ENCODE measurements at places on chromosomes 6 and 20.

DNA sequence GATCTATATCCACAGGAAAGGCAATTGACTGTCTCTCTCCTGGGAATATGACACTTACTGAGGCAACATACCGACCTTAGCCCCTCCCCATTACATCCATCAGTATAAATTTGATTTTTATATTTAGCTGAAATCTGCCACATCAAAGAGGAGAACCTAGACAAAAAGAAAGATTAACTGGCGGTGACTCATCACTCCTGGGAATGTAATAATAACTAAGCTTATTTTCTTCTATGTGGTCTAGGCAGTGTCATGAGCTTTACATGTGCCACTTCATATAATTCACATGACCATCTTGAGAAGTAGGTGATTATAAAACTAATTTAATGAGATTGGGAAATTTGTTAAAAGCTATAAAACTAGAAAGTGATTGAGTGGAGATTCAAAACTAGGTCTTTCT is 520.0 kb upstream of the HS3ST5 start:
- DNase-seq: no peak

- no peak for DNase-seq
These were observed 64.6 kb upstream of the SRSF6 start for GRCh38 chr20:43393052-43393451.

DNA sequence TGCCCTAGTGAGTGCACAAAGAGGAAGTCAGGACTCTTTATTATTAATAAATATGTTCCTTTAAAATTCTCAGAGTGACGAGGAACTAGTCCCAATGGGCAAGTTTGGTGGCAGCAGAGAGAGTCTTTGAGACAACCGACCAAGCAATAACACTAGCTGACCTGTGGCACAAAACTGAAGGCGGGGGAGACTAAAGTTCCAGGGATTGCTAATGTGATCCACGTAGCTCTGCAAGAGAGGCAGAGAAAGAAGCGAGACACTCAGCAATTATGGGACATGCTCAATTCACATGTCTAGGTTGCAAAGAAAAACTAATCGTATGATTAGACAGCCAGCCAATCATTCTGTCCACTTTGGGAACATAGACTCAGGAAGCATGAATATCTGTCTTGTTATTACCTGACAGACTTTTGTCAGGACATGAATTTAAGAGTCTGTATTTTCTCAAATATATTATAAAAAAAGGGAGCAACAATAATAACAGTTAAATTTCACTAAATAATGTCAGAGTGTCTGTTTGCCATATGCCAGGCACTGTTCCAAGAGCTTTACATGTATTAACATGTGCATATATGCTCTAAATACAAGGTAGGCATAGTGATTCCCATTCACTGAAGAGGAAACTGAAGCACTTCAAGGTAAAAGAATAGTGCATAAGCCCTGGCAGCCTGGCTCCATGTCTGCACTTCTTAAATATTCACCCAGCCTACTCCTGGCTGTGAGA is 81.0 kb downstream of the COL9A1 start:
- no peak for DNase-seq

DNA sequence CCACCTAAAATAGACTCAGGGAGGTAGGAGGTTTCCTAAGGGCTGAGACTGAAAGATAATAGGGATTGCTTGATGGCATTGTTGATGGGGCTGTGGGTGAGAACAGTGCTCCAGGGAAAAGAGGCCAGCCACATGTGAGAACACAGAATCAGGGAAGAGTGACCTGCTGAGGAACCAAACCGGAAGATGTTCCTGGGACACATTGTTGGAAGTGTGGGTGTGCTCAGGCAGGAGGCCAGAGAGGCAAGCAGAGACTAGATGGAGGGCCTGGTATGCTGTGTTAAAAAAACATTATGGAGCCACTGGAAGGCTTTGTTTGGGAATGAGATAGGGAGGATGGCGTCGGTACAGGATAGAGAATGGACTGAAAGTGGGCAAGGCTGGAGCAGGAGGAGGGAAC is 23.3 kb downstream of the RNF144B start:
- DNase-seq: no peak

DNA sequence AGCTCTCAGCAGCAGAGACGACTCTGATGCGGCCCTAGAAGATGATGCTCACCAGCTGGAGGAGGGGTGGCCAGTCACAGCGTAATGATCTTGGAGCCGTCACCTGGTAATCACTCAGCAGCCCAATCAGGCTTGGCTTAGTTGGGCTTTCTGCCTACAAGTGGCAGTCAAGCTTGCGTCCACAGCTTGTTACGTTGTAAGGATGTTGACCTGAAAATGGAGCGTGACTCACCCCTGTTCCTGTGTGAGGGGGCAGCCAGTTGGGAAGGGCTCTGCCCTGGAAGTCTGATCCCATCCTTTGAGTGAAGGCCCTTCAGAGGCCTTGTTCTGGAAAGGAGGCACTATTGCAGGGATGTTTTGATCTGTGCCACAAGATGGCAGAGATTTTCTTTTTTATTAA is 49.8 kb downstream of the SPATA2 start:
- no peak for DNase-seq

DNA sequence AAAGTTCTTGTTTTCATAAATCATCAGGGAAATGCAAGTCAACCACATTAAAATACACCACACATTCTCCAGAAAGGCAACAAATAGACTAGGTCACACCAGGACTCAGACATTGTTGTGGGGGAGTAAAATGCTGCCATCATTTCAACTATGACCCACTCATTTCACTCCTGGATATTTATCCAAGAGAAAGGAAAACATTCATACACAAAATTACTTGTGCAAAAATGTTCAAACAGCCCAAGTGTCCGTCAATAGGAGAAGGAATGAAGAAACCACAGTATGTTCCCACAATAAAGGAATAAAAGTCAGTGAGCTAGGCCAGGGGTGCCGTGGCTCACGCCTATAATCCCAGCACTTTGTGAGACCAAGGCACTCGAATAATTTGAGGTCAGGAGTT is 81.5 kb upstream of the QKI start:
- no peak for DNase-seq

- no peak for DNase-seq
These were observed 19.8 kb downstream of the DSE start for GRCh38 chr6:116390581-116390980.

DNA sequence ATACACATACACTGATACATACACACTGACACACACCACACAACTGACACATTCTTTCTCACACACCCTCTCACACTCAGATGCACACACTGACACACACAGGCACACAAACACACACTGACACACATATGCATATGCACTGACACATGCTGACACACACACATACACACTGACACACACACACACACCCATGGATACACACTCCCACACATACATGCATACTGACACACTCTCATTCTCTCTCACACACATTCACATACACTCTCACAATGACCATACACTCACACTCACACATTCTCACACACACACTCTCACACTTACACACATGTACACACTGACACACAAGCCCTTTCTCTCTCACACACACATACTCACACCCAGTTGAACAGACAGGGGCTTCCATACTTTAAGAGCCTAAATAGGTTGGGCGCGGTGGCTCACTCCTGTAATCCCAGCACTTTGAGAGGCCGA is 236.4 kb downstream of the LRFN2 start:
- no peak for DNase-seq

- no peak for DNase-seq
These were observed 25.1 kb upstream of the TGM2 start for GRCh38 chr20:38190166-38190565.

DNA sequence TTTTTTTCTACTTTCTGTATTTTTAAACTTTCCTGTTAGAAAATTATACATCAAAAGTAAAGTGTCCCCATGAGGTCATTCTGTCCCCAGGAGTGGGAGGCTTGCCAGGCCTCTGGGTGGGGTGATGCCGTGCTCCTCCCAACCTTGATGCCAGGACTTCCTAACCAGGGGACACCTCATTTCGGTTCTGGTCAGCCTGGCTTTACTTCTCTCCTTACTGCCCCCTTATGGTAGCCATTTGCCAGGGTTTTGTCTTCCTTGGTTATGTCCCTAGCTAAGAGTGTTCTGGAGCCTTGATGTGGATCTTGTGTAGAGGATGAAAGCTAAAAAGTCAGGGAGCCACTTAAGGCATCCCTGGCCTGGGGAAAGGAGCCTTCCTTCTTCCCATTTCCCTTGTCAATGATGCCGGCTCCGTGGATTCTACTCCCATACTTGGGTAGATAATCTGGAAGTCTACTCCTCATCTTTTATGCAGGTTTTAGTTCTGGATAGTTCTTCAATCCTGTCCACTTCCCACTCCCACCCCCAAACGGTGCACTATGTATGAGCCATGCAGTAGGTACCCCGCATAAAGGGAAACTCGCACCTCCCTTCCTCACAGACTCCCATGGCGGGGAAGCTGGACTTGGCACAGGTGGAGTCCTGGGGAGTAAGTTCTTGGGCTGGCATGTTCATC is 164.1 kb upstream of the SALL4 start:
- no peak for DNase-seq

DNA sequence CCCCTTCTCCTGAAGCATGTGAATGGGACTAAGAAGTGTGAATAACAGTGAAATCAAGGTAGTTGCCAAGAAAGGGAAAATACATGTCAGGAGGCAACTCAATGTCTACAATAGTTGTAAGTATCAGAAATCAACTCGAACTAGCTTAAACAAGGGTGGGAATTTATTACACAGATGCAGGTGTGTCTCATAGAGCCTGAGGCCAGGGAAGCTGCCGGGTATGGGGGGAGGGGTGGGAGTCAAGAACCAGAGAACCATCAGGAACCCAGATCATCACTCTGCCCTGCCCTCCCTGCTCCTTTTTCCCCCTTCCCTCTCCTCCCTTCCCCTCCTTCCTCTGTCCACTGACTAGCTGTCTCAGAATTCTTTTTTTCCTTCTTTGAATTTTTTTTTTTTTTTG is 34.9 kb upstream of the BMP6 start:
- DNase-seq: no peak

- DNase-seq: no peak
These were observed 111.9 kb downstream of the JARID2 start for GRCh38 chr6:15357782-15358181.

DNA sequence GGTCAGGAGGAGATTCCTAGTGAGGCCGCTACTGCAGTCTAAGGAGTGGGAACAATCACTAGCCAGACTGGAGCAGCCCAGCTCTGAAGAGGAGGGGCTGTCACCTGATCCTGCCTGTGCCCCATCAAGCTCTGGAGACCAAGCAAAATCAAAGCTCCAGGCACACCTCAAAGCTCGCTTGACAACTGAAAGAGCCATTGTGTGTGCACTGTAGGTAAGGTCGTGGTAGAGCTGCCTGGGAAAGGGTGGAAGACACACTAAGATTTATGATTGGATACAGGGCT is 58.2 kb downstream of the CSE1L start:
- DNase-seq: no peak
